ENCODE measurements at places on chromosomes 7 and 10. TPM values are rescaled to one million over a fixed set of nuclear protein-coding genes. Genes with fewer than 3 reads are reported as not detected.

The SORBS1 gene
- total RNA-seq, result 116 TPM

GRCh38 chr10:33065111-33065510, 107.1 kb upstream of the ITGB1 start:
- no peak for DNase-seq

GRCh38 chr10:30553626-30554439, 75.7 kb downstream of the LYZL2 start:
- no peak for DNase-seq

- no peak for DNase-seq
Measured at GRCh38 chr10:5196702-5197113, at the start of gene AKR1C4. Gene AKR1C4, plus strand, starts transcription at chr10:5196837. Its CDS starts 31 bp downstream, at chr10:5196868.

DNA sequence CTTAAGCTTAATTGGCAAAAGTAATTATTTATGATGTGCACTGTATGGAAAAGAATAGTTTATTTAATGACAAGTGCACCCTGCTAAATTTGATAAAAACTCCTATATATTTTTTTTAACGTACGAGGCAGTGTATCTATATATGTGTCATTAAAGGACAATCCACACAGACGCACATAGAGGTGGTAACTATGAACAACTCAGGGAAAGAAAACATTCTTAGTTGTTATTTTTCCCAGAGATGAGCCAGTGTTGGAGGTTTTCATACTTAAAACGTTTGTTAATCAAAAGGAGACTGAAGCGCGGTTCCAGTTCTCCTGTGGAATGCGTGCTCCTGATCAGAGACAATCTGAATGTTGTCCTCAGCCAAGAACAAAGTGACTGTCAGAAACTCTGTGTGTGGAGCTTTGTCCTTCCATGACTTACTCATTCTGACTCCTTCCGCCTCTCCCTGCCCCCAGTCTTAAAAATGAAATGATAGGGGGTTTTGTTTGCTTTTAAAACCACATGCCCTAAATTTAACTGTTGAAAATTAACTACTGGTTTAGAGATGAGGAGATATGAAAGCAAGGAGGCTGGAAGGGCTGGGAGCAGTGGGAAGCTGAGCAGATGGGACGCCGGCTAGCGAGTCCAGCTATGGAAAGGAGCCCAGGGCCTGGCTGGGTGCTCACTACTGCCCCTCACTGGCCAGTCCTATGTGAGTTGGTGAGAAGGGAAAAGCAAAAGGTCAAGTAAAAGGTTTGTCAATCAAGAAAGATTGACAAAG, 99.6 kb downstream of the SVIL start:
- no peak for DNase-seq

DNA sequence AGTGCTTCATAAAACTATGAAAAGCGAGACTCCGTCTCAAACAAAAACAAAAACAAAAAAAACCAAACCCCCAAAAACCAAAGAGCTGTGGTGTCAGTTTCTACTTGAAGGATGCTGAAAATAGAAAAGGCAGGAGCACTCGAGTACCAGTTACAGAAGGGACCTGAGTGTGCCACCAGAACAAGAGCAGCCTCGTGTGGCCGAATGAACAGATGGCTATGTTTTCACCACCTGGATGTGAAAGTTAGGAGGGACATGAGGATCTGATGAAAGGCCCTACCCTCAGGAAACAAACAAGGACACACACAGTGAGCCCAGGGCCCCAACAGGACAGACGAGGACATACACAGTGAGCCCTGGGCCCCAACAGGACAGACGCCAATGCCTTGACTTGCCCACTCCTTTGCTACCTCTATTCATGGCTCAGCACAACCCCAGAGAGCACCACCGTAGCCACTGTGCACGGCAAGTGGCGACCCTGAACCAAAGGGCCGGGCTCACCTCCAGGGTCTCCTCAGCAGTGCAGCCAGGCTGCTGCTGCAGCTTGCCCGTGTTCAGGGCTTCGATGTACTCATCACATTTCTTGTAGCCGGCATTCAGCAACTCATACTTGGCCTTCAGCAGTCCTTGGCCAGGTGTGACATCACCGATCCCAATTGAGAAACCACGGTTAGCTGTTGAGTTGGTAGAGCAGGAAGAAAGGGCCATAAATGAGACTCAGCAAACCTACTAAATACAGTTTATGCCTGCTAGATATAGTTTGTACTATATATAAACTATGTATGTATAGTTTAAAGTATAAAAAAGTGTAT, 24.9 kb downstream of the POLR3A start:
- DNase-seq, result no peak

All from vagina (tissue), 2 donors.